B cell (primary cell): ENCODE measurements at places on chromosomes 7 and 10.

- DNase-seq: peak; percentile 83
These were observed 32.1 kb downstream of the JCAD start for GRCh38 chr10:30027057-30028005.

GRCh38 chr7:64775289-64775688 is 18.9 kb upstream of the ZNF138 start:
- no peak for DNase-seq

DNA sequence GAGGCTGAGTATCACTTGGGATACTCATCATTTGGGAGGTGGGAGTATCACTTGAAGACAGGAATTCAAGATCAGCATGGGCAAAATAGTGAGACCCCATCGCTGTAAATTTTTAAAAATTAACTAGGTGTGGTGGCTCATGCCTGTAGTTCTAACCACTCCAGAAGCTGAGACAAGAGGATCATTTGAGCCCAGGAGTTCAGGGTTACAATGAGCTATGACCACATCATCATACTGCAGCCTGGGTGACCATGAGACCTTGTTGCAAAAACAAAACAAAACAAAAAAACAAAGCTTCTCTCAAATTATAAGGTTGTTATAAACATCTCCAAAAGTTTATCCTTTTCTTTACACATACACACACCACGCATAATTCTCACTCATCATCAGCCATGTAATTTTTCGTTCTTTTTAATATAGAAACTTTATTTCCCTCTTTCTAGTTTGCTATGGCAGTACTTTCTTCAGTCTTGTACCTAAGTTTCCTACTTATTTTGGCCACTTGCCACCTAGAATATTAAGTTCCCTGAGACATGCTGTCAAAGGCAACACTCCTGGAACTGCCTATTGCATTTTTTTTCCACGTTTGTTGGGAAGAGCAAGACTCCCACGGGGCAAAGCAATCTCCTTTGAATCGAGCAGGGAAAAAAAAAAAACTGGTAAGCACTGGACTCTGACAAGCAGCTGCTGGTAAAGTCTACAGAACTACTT is 37.1 kb downstream of the SKIDA1 start:
- no peak for DNase-seq

DNA sequence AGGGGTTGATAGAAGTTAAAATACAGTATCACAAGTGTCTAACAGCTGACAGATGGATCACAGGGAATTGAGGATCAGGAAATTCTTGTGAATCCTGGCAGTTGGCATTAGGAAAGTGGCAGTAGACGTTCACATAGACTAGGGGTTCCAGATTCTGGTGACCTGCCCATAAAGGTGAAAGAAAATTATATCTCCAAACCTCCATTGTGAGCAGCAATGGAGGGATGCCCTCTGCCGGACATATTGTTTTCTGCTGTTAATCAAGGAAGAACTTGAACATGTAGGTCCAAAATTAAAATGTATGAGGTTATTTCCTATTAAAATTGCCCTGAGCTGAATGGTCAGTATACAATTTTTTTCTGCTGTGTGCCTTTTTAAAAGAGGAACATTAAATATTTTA is 5.1 kb downstream of the NME8 start:
- DNase-seq: no peak

GRCh38 chr10:3897156-3897555 is 112.1 kb upstream of the KLF6 start:
- DNase-seq: no peak

GRCh38 chr10:116554628-116555027 is 8.9 kb downstream of the PNLIP start:
- no peak for DNase-seq

DNA sequence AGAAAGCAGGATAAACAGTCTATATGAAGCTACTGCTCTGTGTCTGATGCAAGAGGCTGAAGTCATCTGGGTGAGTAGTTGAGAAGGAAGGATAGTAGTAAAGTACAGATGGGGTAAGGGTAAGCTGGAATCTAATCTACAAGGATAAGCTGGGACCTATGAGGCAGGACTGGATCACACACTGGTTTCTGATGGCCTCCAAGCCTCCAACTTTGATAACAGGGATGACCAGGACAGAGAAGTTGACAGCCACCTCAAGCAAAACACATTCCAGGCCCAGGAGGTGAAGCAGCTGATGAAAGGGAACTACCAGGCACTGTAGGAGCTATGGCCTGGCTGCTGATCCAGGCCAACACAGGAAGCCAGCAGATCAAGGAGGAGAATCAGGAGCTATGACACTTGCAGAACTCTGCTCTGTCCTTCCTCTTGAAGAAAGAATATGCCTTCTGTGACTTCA is 278.1 kb upstream of the TMEM229A start:
- peak; percentile 2 for DNase-seq

GRCh38 chr10:95502377-95502776 is 58.8 kb downstream of the SORBS1 start:
- DNase-seq: no peak

GRCh38 chr10:125341611-125342010 is 181.2 kb upstream of the CTBP2 start:
- DNase-seq: no peak

- DNase-seq: no peak
These were observed 16.2 kb downstream of the CNNM1 start for GRCh38 chr10:99345350-99345749.

GRCh38 chr10:52818019-52818418 is 45.4 kb upstream of the MBL2 start:
- peak; percentile 17 for DNase-seq

DNA sequence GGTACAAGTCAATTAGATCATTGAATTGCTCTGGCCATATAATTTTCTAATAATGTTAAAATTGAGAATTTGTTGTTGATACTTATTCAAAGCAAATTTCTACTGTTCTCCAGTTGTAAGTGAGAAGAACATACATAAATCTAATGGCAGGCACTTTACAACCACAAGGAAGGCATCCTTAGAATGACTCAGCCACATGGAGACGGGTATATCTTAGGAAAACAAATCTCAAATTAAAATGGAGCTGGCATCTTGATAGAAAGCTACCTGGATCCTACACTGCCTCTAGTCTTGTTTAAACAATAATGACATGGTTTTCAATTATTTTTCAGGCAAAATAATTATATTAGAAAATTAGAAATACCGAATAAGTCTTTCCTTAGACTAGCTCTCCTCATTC is 1183.7 kb upstream of the SORCS1 start:
- DNase-seq: no peak

GRCh38 chr7:7385421-7385820 is 150.3 kb downstream of the COL28A1 start:
- DNase-seq: no peak

DNA sequence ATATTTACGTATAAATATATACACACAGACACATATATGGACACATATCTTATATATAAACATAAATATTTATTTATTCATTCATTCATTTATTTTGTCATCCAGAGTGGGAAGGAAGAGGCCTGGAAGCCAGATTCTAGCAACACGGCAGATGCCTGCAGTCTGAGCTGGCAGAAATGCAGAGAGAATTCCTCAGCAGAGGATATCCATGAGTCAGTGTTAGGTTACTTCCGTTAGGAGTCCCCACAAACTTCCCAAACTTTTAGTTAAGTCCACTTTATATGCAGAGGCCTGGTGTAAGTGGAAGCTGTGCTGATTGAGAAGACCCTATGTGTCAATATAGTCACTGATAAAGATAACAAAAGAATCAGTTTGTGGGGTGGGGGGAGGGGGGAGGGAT is 89.6 kb downstream of the PPP1R17 start:
- DNase-seq: no peak

GRCh38 chr10:133481086-133481643 is 27.4 kb downstream of the SCART1 start:
- DNase-seq: no peak

DNA sequence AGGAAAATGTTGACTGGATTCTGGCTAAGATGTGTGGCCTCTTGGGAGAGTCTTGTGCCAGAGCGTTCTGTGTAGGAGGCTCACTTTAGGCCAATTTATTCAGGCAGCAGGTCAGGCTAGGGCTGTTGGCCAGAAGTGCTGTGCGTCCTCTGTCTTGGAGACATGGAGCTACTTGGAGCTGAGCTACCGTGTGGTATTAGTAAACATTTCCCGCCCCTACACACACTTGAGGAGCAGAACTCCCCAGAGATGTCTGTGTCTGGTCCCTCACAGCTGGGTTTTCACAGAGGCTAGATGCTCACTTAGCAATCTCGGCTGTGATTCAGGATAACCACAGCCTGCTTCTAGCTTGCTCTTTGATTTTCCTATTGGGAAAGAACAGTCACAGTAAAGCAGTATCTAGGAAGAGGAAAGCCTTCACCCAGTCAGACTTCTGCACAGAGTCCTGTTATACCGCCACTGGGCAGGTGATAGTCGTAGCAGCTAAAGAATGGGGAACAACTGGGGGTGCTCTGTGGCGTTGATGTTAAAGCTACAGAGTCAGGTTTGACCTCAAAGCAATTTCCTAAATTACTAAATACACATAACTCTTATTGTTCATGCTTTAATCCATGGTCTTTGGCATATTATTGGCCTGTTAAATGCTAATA is 86.7 kb downstream of the MDFIC start:
- peak; percentile 23 for DNase-seq

DNA sequence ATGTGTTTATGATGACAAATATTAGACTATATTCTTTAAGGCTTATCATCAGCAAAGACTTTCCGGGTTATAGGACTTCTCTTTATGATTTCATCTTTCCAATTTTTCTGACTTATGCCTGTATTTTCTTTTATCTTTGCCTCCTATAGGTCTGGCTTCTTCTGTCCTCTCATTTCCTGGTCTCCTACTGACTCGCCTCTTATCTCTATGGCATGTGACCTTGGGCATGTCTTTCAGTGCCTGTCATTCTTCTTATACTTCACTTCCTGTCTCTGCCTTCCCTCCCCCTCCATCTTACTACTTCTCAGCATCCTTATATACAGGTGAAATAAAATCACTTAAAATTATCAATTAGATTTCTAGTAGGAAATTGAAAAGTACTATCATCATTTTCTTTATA is 42.2 kb downstream of the PCDH15 start:
- no peak for DNase-seq

GRCh38 chr10:21015851-21016250 is 118.7 kb upstream of the NEBL start:
- DNase-seq: no peak

DNA sequence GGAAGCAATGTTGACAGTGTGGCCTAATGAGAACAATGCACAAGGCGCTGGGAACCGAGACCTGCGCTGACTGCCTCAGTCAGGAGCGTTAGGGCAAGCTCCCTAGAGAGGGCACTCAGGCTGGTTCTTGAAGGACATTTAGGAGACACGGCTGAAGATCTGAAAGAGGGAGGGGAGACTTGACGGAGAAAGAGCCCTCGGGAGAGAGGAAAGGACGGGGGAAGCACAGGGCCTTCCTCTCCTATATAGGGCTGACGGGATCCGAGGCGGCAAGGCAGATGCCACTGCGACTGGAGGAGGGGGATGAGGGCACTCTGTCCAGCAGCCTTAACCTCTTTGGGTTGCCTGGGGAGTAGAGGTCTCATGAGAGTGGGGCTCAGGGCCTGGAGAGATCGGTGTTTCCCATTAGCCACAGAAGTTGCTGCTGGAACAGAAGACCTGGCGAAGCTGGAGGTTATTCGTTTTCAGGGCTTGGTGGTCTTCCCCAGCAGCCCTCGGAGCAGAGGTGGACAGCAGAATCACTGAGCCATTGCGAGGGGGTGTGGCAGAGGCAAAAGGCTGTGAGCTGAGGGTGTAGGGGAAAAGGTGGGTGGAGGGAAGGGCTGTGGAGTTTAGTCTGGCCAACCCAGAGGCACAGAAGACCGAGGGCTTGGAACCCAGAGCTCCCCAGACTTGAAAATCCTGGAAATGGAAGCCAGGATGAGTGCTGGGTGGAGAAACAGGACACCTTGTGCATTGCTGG is 36.0 kb downstream of the CLEC2L start:
- no peak for DNase-seq

DNA sequence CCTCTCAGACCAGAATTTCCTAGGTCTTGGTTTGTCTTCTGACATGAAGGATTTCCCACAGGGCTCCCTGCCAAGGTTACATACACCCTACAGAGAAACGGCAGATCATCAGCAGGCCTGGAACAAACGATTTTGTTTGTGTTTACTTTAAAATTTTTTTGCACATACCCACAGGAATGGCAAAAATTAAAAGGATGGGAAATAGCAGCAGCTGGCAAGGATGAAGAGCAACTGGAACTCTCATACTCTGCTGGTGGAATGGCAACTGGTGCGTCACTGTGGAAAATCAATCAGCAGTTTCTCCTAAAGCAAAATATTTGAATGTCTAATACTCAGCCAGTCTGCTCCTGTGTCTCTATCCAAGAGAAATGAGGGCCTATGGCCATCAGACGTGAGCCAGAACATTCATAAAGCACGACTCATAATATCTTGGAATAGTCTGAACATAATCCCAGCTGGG is 6.5 kb downstream of the BAIAP2L1 start:
- no peak for DNase-seq

DNA sequence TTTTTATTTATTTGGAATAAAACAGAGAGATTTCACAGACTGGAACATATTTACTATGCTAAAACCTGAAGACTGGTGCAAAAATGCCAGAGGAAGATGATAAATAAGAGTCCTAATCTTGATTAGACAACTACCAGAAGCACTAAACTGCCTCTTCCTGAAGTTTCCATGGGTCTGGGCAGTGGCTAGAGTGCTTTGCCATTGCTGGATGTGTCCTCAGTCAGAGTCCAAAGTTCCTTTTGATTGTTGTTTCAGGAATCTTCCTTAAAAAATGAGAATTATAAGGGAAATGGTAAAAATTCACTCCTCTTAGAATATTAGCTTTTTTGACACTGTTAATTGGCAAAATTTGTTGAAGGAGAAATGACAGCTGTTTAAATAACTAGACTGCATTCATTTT is 86.3 kb upstream of the AHR start:
- DNase-seq: no peak

- no peak for DNase-seq
These were observed 10.9 kb downstream of the PPA1 start for GRCh38 chr10:70222340-70222794.

GRCh38 chr7:153934048-153934447 is 118.2 kb upstream of the DPP6 start:
- DNase-seq: no peak

DNA sequence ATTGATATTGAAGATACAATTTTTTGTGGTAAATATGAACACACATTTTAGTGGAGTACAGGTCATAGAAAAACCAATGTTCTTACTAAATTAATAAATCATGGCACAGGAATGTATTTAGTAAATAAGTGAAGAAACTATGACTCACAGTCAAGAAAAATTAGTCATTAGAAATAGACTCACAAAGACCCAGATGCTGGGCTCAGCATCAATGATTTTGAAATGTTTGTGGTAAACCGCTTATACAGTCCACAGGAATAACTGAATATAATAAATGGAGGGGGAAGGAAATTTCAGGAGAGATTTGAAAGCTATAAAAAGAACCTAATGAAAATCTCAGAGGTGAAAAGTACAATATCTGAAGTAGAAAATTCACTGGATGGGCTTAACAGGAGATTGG is 138.3 kb upstream of the ADCY1 start:
- DNase-seq: no peak

DNA sequence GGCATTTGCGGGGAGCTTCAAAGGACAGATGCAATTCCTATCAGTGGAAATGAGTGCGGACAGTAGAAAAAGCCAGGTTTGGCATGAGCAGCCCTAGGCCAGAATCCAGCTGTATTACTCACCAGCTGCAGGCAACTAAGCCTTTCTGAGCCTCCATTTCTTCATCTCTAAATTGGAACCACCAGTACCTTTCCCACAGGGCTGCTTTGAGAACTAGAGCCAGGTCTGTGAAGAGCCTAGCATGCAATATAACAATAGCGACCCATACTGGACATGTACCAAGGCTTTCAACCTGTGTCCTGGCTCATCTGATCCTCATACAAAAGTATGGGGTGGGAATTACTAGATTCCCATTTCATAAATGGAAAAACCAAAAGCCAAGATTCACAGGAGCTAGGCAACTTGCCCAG is 101.0 kb downstream of the GSAP start:
- no peak for DNase-seq

- no peak for DNase-seq
These were observed 116.8 kb downstream of the LHPP start for GRCh38 chr10:124578231-124579010.
